A375 (cell line): ENCODE measurements at places on chromosomes 3 and 15. TPM values are rescaled to one million over a fixed set of nuclear protein-coding genes. Genes with fewer than 3 reads are reported as not detected.

The MESP1 gene
- 6.0 and 8.9 TPM in 2 replicates for total RNA-seq

The RAB8B gene
- 9.6 and 17.6 TPM in 2 replicates for total RNA-seq

The CYP11A1 gene
- 0.77 and 2.0 TPM in 2 replicates for total RNA-seq

The EXD1 gene
- not detected in 2 replicates for total RNA-seq

The LARP6 gene
- total RNA-seq = 122 and 163 TPM in 2 replicates

The GOLGA6B gene
- total RNA-seq = 0.15 TPM in 1 of 2 replicates, not detected in the other

The ANKRD63 gene
- total RNA-seq = 0.34 and 0.37 TPM in 2 replicates

The MANF gene
- total RNA-seq = 120 and 155 TPM in 2 replicates

The GALNT15 gene
- total RNA-seq = not detected in 2 replicates

The DCBLD2 gene
- 268 and 288 TPM in 2 replicates for total RNA-seq

The CRYBG3 gene
- total RNA-seq = 7.5 and 9.4 TPM in 2 replicates

The CACNA1D gene
- 1.6 and 4.3 TPM in 2 replicates for total RNA-seq

The GOLGA6A gene
- total RNA-seq = 2.4 TPM in 1 of 2 replicates, not detected in the other

The SIDT1 gene
- total RNA-seq = not detected in 2 replicates

The C3orf70 gene
- total RNA-seq = 1.3 and 1.9 TPM in 2 replicates

The RBP2 gene
- total RNA-seq = not detected in 2 replicates

The RBMS3 gene
- 22.9 and 32.9 TPM in 2 replicates for total RNA-seq

The APH1B gene
- total RNA-seq = 1.6 and 1.8 TPM in 2 replicates

The GDPGP1 gene
- 5.1 and 5.9 TPM in 2 replicates for total RNA-seq

The ITIH4 gene
- total RNA-seq = 2.3 and 2.7 TPM in 2 replicates

The ADCY5 gene
- total RNA-seq = 0.04 TPM in 1 of 2 replicates, not detected in the other

The MELTF gene
- 195 and 202 TPM in 2 replicates for total RNA-seq

The PIK3CA gene
- total RNA-seq = 8.0 and 11.4 TPM in 2 replicates

The RTP1 gene
- total RNA-seq = not detected in 2 replicates

The FES gene
- 0.11 and 0.85 TPM in 2 replicates for total RNA-seq

The PLAAT1 gene
- total RNA-seq = 1.2 and 1.5 TPM in 2 replicates

The SLC22A13 gene
- total RNA-seq = 0.26 and 0.29 TPM in 2 replicates

The CYP8B1 gene
- total RNA-seq = 0.11 TPM in 1 of 2 replicates, not detected in the other

The GNAT1 gene
- not detected in 2 replicates for total RNA-seq

The FGF7 gene
- total RNA-seq = 0.08 and 0.66 TPM in 2 replicates

The NAA80 gene
- total RNA-seq = 14.7 and 16.3 TPM in 2 replicates

The GASK1A gene
- total RNA-seq = not detected in 2 replicates

The PLSCR5 gene
- not detected in 2 replicates for total RNA-seq

The SORD gene
- 58.5 and 60.2 TPM in 2 replicates for total RNA-seq

The ACTRT3 gene
- total RNA-seq = 0.72 and 2.0 TPM in 2 replicates

The EIF4E3 gene
- 0.15 and 1.6 TPM in 2 replicates for total RNA-seq

The THPO gene
- total RNA-seq = not detected in 2 replicates

The GRM7 gene
- total RNA-seq = 0.15 and 0.40 TPM in 2 replicates

The SECISBP2L gene
- total RNA-seq = 12.7 and 16.6 TPM in 2 replicates

The ACAD9 gene
- total RNA-seq = 37.2 and 41.0 TPM in 2 replicates

The IGSF10 gene
- total RNA-seq = 0.32 and 0.38 TPM in 2 replicates

The LRRIQ4 gene
- total RNA-seq = not detected in 2 replicates

The ADIPOQ gene
- total RNA-seq = not detected in 2 replicates

The CACNA2D2 gene
- not detected in 2 replicates for total RNA-seq

The PP2D1 gene
- not detected in 2 replicates for total RNA-seq

The UROC1 gene
- not detected in 2 replicates for total RNA-seq

The RAP2B gene
- total RNA-seq = 8.1 and 8.4 TPM in 2 replicates

The RHO gene
- total RNA-seq = not detected in 2 replicates

The NOX5 gene
- total RNA-seq = 0.11 and 0.13 TPM in 2 replicates

The PFN2 gene
- total RNA-seq = 131 and 146 TPM in 2 replicates

The BFSP2 gene
- total RNA-seq = 0.27 TPM in 1 of 2 replicates, not detected in the other

The NPAP1 gene
- total RNA-seq = under 0.01 TPM in 1 of 2 replicates, not detected in the other

The USP4 gene
- total RNA-seq = 25.0 and 31.7 TPM in 2 replicates

The STAC gene
- 7.3 and 11.9 TPM in 2 replicates for total RNA-seq

The CCR1 gene
- 0.03 TPM in 1 of 2 replicates, not detected in the other for total RNA-seq

The SCAMP5 gene
- 5.3 and 8.6 TPM in 2 replicates for total RNA-seq

The NDUFB4 gene
- total RNA-seq = 62.7 and 72.7 TPM in 2 replicates

The TMEM207 gene
- not detected in 2 replicates for total RNA-seq

The SPINT1 gene
- 1.6 and 2.5 TPM in 2 replicates for total RNA-seq
